Activated CD8-positive, alpha-beta memory T cell treated with anti-CD3 and anti-CD28 coated beads for 24 hours (primary cell): ENCODE measurements at places on chromosomes 12 and 14.

DNA sequence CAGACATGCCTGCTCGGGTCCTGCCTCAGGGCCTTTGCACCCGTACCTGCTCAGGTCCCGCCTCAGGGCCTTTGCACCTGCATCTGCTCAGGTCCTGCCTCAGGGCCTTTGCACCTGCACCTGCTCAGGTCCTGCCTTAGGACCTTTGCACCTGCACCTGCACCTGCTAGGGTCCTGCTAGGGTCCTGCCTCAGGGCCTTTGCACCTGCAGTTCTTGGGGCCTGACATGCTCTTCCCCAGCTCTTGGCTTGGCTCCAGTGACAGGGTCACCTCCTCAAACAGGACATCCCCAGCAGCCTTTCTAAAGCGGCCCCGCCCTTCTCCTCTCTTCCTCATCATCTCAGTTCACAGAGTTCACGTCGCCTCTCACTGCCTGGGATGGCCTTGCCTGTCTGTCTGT lies 54.9 kb upstream of the NCOR2 start:
- DNase-seq, result no peak

DNA sequence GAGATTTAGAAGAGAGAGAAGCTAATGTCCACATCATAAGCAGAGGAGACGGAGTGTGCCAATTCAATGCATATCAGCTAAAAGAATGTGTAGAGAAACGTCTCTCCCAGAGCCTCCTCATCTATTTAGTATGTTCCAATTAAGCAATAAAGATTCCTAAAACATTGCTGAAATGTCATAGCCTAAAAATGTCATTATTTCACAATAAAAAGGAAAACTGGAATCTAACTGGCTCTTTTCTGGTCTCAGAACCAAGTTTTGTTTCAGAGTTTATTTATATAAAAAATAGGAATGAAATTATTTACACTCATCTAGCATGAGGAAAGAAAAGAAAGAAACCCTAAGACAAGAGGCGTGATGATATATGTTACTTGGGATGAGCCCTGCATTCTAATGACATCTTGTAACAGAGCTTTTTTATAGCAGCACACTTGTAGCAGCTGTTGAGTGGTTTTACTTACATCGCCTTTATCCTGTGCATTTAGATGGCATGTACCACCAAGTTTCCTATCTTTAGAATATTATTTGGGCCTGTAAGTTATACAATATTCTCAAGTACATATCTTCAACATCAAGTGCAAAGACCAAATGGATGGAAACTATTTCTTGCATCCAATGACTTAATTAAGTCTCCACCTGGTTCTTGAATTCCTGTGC lies 266.3 kb upstream of the PRKD1 start:
- no peak for DNase-seq

DNA sequence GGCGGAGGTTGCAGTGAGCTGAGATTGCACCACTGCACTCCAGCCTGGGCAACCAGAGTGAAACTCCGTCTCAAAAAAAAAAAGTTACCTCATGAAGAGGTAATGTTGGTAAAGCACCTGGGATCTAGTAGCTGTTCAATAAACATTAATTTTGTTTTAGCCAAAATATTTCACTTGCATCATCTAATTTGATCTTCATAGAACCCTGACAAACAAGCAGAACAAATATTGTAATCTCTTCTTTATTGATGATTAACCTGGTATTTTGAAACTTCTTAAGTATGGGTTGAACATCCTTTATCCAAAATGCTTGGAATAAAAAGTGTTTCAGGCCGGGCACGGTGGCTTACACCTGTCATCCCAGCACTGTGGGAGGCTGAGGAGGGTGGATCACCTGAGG lies 149.0 kb upstream of the AMIGO2 start:
- no peak for DNase-seq

- no peak for DNase-seq
Observed at GRCh38 chr12:116236976-116237375, 40.5 kb downstream of the MED13L start.

GRCh38 chr12:104464899-104465298 lies 8.2 kb downstream of the CHST11 start:
- no peak for DNase-seq

GRCh38 chr14:31229638-31230572 lies 22.3 kb upstream of the HECTD1 start:
- no peak for DNase-seq

- no peak for DNase-seq
Observed at GRCh38 chr12:29737644-29738043, 46.1 kb downstream of the TMTC1 start.

GRCh38 chr14:103763730-103764488 lies 48.3 kb downstream of the ZFYVE21 start:
- no peak for DNase-seq

DNA sequence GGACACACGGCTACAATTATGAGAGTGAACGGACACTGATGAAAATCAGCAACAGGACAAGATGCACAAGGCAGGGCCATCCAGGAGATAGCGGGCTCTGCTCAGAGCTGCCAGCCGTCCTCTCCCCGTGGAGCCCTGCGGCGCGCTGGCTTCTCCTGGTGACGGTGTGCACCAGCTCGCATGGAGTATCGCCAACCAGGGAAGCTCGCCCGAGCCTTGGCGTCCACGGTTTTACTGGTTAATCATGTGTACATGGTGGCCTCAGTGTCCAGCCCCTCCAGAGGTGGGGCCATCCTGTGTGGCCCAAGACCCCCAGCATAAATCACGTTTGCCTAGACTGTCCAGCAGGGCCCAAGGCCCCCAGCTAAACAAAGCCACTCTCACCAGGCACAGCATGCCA lies 31.2 kb upstream of the DYNC1H1 start:
- no peak for DNase-seq

DNA sequence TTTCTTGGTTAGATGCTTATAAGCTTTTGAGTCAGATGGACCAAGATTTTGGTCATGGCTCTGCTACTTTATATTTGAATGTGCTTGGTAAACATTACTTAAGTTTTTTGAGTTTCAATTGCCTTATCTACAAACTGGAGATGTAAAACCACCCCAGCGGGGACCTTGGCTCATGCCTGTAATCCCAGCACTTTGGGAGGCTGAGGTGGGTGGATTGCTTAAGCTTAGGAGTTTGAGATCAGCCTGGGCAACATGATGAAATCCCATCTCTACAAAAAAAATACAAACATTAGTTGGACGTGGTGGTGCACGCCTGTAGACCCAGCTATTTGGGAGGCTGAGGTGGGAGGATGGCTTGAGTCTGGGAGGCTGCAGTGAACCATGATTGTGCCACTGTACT lies 11.2 kb downstream of the NECAP1 start:
- DNase-seq, result no peak

- no peak for DNase-seq
Observed at GRCh38 chr14:102551995-102552705, 40.3 kb upstream of the RCOR1 start.

DNA sequence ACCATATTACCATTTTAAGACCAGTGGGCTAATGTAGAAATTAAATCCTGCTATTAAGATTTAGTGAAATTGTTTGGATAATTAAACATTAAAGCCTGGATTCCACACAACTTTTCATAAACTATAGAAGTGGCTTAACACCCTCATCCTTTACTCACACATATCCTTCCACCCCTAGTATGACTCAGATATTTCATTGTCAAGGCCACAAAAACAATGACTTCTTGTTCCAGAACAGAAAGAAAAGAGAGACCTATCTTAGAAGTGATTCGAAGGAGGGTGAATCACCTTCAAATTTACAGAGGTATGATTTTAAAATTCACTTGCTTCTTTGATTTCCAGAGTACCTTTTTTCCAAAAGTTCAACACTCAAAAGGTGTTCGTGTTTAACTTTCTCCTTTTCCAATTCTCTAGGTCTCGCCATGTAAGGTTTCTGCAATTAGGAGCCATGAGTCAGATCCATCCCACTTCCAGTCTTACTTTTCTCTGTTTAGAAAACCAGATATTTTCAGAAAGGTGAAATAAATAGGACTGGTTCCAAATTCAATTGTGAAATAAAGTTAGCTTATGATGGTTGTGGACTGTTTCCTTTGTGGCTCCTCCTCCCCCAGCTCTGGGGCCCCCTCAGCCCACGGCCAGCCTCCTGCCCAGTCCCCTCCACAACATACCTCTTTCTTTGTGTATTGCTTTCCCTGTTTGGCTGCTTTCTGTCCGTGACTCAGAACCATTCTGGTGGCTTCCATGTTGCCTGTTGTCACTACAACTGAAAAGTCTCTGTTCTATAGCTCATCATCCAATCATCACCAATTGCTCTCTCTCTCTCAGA lies 24.6 kb upstream of the MGP start:
- no peak for DNase-seq

GRCh38 chr12:113996026-113996425 lies 29.9 kb upstream of the RBM19 start:
- DNase-seq, result no peak

- DNase-seq, result no peak
Observed at GRCh38 chr14:69170839-69171238, 17.9 kb upstream of the DCAF5 start.

- DNase-seq, result no peak
Observed at GRCh38 chr12:15205341-15206010, 15.7 kb downstream of the RERG start.

DNA sequence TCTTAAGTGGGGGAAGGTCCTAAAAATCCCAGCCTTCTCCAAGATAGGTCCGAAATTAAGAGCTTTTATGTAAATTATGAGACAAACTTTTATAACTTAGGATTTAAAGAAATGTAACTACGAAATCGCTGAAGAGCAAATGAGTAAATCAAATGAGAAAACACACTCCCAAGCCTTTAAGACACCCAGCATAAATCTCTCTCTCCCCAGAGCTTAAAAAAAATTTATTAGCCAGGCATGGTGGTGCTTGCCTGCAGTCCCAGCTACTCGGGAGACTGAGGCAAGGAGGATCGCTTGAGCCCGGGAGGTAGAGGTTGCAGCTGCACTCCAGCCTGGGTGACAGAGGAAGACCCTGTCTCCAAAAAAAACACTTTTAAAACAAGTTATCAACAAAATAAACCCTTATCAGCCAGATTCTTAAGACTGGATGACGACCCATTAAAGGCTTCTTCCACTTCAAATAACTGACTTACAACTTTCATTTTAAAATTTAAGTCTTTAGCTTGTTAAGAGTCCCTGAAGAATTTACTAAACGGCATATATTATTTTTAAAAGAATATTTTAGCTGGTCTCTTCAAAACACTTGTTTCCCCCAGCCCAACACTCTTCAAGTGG lies 3.2 kb downstream of the PTGES3 start:
- peak; percentile 56 for DNase-seq

DNA sequence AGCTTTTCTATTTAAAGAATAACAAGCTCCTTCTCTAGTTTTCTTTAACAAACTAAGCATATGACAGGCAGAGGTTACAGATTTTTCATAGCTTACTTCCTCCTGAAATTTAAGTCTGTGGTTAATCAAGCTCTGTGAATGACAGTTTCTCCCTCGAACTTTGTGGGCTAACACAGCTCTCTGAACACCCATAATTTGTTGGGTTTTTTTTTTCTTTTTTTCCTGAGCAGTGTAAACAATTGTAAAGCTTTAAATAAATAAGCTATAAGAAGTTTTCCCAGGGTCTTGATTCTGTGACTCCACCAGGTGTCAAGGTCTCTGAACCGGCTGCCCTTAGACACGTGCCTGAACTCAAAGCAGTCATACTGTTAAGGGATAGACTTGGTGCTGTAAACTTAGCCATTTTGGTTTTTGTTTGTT lies 128.1 kb upstream of the AMIGO2 start:
- no peak for DNase-seq

- no peak for DNase-seq
Observed at GRCh38 chr12:2335109-2335508, 282.3 kb downstream of the CACNA1C start.

GRCh38 chr12:5787828-5788227 lies 157.2 kb downstream of the ANO2 start:
- DNase-seq, result no peak

- DNase-seq, result no peak
Observed at GRCh38 chr12:19778172-19778571, 338.9 kb downstream of the AEBP2 start.

DNA sequence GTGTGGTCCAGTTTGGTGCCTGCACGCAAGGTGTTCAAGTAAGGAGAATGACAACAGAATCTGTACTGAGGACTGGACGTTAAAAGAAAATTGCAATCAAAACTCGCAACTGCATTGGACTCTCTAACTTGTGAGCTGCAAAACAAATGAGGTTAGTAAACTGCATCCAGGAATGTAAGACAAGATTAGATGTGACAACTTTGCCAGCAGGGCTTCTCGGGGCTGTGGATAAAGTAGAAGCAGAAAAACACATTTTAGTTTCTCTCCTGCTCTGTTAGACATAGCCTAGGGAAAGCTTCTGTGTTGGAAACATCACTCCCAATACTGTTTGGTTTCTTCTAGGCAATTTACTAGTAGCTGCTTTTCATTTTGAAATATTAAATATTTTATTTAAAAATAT lies 338.2 kb upstream of the NAV3 start:
- DNase-seq, result no peak

- DNase-seq, result no peak
Observed at GRCh38 chr12:93223440-93224426, 154.0 kb upstream of the NUDT4 start.

DNA sequence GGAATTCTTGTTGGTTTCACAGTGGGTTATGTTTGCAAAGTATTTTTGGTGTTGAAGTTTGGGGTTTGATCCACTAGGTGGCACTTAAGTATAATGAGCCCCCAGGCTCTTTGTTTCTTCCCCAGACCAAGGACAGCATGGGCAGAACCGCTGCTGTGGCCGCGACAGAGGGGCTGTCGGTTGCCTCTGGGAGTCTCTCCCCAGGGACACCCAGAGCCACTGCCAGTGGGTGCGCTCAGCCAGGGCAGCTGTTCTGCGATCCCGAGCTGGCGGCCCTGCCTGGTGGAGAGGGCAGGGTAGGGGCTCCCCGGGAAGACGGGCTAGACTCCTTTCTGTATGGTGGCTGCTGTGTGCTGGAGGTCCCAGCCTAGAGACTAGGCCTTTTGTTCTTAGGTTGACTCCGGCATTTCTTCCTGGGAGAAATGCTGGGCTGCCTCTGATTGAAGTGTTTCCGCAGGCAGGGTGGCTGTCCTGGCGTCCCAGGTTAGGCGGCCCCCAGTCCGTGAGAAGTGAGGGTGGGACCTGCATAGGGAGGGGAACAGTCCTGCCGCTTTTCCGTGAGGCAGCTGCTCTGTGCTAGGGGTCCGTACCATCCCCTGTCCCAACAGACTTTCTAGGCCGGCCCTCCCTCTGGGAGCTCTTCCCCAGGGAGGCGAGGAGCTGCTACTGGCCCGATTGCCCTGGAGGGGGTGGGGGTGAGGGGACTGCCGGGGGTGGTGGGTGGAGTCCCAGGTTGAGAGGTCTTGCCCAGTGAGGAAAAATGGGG lies 253.1 kb upstream of the PELI2 start:
- no peak for DNase-seq

GRCh38 chr14:35506927-35507326 lies 27.0 kb upstream of the INSM2 start:
- DNase-seq, result no peak

DNA sequence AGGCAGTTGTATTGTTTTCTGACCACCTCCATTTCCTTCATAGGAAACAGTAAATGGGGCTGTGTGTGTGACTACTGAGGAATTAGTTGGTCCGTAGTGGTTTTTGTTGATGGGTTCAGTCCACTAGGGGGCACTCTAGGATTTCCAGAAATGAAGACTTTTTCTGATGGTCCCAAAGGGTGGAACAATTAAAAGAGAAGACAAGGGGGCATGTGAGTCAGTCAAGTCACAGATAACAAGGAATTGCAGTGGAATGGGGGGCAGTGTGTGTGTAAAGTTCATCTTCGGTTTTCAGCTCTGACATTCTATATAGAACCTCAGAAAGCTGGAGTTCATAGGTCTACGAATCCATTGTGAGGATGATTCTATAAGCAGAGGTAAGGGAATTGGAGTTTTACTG lies 186.6 kb upstream of the OR4E1 start:
- no peak for DNase-seq
